ENCODE measurements at places on chromosomes 1 and 21. TPM values are rescaled to one million over a fixed set of nuclear protein-coding genes. Genes with fewer than 3 reads are reported as not detected.

DNA sequence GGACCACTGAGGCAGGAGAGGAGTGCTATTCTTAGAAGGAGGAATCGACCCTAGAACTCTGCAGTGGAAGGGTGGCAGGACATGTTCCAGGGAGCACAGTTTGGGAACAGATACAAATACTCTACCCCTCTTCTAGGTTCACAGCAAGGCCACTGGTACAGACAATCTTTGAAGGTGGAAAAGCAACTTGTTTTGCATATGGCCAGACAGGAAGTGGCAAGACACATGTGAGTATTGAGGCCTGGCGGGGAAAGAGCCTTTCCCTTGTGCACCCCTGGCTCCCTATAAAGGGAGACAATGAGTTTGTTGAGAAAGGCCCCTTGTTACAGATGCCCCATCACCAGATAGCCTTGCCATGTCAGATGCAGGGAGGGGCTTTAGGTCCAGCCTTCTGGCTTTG is 17.8 kb downstream of the KIF2C start:
- DNase-seq, result no peak

GRCh38 chr1:222697826-222698225 is 14.5 kb downstream of the AIDA start:
- DNase-seq, result no peak

DNA sequence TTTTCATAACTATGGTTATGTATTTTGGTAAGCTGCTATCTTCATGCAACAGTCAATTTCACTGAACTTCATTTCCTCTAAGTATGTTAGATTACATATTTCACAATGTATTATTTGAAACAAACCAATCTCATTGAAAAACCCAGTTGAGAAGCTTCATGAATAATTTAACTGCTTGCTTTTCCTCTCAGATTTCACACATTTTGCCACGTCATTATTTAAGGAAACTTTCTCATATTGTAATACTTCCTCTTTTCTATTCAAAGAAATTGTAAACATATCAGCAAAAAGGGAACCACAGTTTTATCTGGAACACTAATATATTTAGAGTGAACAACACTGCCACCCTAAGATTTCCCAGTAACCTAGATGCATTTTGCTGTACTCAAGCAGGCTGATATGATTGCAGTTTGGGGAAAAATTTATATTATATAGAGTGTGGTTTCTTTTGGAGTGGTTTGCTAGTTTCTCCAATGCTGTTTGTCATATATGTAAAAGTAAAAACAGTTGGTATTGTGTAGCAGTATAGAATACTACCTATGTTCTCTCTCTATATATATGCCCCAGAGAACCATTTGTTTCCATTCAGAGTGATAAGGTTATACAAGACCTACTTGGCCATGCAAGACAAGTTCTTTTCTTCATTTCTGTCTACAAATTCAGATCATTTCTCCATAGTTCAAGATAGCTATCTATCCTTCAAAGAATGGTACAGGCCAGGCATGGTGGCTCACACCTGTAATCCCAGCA is 28.4 kb upstream of the AHCTF1 start:
- DNase-seq, result no peak

DNA sequence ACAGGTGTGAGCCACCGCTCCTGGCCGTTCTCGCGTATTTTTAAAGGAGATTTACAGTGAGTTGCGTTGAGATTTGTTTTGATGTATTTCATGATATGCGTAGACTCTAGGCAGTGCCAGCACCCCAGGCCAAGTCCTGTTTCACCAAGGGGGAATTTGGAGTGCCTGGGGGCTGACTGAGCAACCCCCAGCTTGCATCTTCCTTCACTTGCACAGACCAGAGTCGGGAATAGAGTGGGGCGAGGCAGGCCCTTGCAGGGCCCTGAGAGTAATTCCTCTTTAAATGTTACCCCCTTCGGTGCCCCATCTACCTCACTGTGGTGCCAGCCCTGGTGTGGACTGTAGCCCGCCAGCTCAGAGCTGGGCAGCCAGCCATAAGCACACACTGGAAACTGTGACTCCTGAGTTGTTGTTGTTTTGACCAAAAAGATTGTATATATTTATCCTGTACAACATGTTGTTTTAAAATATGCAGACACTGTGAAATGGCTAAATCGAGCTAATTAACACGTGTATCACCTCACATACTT is 269.5 kb downstream of the NPHP4 start:
- no peak for DNase-seq

- no peak for DNase-seq
Observed at GRCh38 chr1:236102611-236103010, 37.7 kb upstream of the NID1 start.

DNA sequence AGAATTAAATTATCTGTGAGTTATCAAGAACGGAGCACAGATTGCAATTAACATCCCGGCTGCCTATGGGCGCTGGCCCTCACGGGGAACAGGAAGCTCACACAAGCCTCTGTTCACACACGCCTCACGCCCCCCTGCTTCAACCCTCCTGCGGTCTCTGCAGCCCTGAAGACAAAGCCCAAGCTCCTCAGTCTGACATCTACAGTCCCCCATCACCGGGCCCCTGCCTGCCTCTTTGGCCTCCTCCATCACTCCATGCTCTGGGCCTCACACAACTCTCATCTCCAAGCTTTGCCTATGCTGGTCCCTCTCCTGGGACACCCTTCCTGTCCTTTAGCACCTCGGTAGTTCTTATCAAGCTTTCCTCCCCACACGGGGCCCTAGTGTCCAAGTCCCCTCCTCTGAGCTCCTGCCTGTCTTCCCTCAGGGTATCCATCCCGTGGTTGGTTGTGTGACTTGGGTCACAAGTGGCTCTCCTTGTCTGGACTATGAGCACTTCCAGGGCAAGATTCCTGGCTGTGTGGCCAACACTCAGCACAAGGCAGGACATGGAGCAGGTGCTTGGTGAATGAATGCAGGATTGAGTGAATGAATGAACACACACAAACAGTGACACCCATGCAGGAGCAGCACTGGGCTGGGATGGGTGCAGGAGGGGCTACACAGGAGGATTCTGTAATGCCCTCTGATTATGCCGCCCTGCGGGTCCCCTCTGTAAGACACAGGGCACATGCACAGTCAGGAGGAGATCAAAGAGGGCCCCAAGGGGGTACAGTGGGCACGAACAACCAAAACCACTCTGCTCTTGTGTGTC is 116.1 kb downstream of the DMRTB1 start:
- no peak for DNase-seq

DNA sequence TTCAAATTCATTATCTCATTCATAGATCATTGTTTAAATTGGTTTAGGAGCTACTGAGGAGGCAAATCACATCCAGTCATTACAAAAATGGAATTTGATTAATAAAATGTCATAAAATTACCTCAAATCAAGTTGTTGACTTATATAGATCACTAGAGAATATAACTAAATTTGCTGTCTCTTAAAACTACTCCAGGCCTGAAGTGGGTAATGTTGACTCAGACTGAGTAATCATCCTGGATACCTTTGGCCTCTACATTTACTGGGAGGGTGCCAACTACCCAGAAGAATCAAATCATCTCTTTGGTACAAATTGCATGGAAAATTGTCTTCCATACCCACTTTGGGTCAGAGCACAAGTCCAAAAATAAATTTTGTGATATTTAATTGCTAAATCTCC is 191.2 kb upstream of the GREM2 start:
- DNase-seq, result no peak

DNA sequence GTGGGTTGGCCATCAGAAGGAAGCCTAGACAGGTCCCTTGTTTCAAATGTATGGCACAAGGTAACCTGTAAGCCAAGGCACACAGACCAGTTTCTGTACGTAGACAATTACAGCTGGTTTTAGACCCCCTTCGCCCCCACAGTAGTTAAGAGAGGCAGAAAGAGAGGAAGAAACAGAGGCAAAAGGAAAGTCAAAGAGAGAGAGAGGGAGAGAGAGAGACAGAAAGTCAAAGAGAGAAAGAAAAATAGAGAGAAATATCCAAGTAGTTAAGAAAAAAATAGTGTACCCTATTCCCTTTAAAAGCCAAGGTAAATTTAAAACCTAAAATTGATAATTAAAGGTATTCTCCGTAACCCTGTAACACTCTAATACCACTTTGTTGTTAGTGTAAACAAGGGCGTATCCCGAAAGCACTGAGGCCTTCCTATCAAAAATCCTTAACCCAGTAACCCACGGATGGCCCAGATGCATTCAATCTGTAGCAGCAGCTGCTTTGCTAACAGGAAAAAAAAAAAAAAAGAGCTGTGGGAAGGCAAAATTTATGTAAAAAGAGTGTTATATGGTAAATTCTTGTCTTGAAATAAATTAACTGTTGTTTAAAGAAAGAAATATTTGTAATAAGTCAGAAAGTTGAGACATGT is 49.4 kb downstream of the ADCY10 start:
- DNase-seq, result no peak

Gene RCSD1
- 12.0 TPM for polyA plus RNA-seq

GRCh38 chr1:150321826-150322166 is 463 bp downstream of the PRPF3 start:
- no peak for DNase-seq

Gene PIGC
- polyA plus RNA-seq, result 48.3 TPM

Gene B3GALT6
- 19.0 TPM for polyA plus RNA-seq

DNA sequence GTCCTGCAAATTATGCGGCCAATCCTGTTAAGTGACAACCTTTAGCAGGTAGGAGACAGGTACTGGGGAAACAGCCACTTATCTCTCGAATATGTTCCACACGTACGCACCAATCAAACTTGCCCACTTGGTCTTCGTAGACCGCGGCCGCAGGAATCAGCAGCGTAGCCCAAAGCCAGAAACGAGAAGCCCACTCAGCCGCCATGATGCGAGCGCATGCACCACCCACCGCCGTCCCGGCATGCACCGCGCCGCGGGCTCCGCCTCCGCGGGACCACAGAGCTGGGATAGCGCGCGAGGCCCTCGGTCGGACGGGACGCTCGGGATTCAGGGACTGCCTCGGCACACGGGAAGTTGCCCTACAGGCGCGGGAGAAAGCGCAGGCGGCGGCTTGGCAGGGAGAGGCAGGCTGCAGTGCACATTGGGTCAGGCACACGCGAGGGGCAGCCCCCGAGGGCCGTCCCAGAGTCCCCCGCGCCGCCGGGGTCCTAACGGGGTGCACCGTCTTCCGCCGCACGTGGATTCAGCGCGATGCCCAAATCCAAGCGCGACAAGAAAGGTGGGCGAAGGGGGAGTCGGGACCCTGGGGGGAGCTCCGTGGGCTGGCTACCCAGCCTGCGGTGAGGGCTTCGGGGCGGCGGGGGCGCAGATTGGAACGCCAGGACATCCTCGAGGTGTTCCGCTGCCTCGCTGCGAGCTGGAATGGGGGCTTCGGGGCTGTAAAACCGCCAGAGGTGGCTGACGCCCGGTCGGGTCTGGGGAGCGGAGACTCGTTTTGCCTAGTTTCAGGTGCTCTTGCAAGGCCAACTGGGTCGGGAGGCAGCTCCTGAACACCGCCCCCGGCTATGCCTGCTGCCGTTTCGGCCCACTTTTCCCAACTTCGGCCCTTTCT is at the start of the genes EMC1 and MRTO4:
EMC1 (minus strand) TSS at position 220 of the 892 bp plus-strand sequence; CDS start at position 205, 15 bp downstream.
MRTO4 (plus strand) TSS at position 501 of the 892 bp plus-strand sequence; CDS start at position 532, 31 bp downstream.
- DNase-seq, result peak; percentile 85

DNA sequence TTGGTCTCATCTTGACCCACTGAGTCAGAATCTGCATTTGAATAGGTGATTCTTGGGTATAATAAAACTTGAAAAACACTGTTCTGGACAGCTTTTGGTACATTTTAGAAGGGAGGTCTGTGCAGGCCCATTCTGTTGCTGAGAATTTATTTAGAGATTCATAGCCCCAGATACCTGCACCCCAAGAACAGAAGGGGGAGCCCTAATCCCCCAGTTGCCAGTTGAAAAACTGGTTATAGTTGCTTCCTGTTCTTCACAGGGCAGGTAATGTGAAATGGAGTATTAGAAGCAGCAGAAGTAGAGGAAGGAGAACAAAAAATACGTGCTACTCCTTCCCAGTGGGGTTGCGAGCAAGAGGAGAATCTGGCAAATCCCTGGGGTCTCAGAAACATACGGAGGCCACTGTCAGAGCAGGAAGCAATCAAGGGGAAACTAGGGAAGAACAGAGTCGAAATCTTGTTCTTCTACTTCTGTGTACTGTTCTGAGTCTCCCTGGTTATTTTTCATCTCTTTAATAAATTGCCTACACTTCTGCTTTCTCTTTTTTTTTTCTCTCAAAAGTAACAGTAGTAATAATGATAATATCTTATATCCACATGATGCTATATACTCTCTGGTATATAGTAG is 4.6 kb upstream of the CLCA2 start:
- no peak for DNase-seq

Gene ARTN
- 1.2 TPM for polyA plus RNA-seq

GRCh38 chr21:14977814-14978213 is 87.0 kb downstream of the NRIP1 start:
- DNase-seq, result no peak

DNA sequence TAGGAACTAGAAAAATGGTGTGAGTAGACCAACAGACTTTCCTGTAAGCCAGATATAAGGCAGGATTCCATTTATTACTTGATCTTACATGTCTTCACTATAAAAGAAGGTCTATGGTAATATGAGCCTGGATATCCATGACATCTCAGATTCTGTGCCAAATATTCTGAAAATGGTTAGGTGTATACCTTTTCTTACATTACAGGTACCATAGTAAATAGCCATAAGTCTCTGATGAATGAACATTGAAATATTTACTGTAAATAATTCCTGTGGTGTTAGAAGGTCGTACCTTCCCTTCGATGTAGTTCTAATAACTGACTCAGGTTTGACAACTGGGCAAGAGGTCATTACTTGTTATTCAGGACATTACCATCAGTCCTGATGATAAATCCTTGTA is 657.9 kb downstream of the BRINP3 start:
- DNase-seq, result no peak

DNA sequence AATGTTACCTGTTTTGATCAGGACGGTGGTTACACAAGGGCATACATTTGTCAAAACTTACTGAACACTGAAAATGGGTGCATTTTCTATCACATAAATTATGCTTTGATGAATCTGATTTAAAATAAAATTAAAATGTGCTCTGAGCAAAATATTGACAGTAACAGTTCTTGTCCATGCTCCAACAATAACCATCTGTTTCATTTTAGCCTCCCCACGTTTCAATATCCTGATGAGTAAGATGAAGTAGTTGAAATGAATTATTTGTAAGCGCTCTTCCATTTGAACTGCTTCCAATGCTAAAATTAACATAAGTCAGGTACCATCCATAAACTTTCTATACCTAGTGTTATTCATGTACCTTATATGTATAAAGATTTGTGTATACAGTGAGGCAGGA is 365.4 kb downstream of the LTN1 start:
- no peak for DNase-seq

Gene XCL1
- polyA plus RNA-seq, result not detected

Gene COG2
- 47.3 TPM for polyA plus RNA-seq

DNA sequence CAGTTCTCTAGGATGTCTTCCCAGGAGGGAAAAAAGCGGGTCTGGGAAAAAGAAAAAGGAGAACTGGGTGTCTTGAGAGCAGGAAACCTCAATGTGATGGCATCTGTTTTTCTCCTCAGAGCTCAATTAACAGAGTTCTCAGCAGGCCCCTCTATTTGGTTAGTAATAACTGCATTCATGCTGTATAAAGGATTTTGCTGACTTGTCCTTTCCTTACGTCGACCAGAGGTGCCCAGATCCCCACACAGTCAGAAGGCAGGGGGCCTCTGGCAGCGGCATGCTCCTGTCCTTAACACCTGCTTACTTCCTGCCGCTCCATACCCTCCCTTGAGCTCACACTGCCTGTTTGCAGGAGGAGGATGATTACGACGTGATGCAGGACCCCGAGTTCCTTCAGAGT is 12.3 kb downstream of the PSMD4 start:
- DNase-seq, result no peak
